ENCODE measurements at places on chromosomes 12 and 14.

GRCh38 chr12:64611341-64612284 is 1.3 kb downstream of the RASSF3 start:
- DNase-seq: no peak

- no peak for DNase-seq
These were observed 82.4 kb downstream of the CRADD start for GRCh38 chr12:93759512-93760081.

- DNase-seq: no peak
These were observed 354.6 kb downstream of the NRXN3 start for GRCh38 chr14:78524766-78525165.

DNA sequence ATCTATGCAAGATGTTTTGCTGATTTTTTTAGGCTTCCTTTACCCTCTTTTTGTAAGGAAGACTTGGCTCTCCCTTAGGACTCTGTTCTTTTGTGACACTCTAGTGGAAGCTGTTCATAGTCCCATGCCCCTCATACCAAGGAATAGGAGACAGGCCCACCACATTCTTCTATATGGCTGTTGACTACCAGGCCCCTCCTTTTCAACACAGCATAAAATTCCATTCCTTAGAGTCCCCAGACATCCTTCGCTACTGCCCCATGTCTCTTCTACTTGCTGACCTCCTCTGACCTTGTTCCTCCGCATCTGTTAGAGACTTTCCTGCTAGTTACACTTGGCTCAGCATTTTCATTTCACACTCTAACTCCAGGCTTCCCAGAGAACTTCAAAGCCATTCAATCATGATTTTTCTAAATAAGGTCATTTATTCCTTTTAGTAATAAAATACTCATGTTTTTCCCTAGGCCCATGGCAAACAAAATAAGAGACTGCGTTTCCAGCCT is 9.7 kb downstream of the PIK3C2G start:
- DNase-seq: no peak

- no peak for DNase-seq
These were observed 6.7 kb upstream of the SLC6A15 start for GRCh38 chr12:84919271-84919670.

GRCh38 chr12:116325336-116325664 is 47.8 kb upstream of the MED13L start:
- no peak for DNase-seq

DNA sequence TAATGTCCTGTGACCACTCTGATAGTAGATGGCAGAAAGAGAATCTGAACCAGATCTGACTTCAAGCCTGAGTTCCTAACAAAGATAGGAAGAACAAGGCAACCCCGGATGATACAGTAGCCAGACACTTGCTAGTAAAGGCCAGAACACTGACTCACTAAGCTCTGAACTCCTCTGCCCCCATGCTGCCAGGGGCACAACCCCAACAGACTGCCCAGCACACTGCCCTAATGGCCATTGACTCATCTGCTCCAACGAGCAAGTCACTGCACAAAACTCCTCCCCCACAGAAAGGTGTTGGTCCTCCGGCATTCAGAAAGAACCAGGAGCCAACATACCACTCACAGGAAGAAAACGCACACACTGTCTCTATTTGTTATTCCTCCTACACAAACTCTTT is 179.6 kb upstream of the NUDT4 start:
- no peak for DNase-seq

DNA sequence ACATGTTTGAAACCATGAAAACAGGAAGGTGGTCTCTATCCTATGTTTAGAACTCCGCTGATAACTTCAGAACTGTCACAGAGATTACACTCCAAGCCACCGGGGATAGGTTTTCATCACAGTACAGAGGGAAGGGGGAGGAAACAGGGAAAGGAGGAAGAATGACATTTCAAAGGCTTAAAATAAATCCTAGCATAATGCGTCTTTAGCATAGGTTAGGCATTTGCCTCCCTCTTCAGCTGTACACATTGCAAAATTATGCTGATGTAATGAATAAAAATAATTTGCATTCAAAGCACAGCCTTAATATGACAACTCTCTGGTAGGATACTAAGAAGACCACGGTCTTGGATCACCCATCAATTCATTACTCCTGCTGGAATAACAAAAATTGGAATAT is 54.3 kb upstream of the PYGL start:
- no peak for DNase-seq

- DNase-seq: no peak
These were observed 31.4 kb downstream of the VWF start for GRCh38 chr12:6092784-6093722.

- DNase-seq: no peak
These were observed 8.7 kb downstream of the SLC11A2 start for GRCh38 chr12:51017452-51017851.

- DNase-seq: no peak
These were observed 120.1 kb downstream of the SMOC1 start for GRCh38 chr14:69999261-69999674.

- no peak for DNase-seq
These were observed 114.3 kb downstream of the DIP2B start for GRCh38 chr12:50618864-50619609.

GRCh38 chr12:121801595-121802484 is 2.0 kb upstream of the SETD1B start:
- DNase-seq: no peak

GRCh38 chr14:103627073-103628025 is 1.7 kb upstream of the KLC1 start:
- DNase-seq: no peak

DNA sequence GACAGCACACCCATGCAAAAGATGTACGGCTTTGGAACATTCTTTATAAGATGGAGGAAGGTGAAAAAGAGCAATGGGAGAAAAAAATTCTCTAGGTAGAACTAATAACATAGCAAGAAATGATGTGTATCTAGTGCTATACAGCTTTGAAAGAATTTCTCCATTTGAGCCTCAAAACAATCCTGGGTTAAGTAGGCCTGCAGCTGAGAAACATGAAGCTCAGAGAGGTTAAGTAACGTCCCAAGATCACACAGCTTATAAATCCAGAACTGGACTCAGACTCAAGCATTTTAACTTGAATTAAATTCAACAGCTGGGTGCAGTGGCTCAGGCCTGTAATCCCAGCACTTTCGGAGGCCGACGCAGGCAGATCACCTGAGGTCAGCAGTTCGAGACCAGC is 32.9 kb downstream of the TTC7B start:
- DNase-seq: no peak

- no peak for DNase-seq
These were observed 12.1 kb upstream of the LRP6 start for GRCh38 chr12:12278899-12279298.

DNA sequence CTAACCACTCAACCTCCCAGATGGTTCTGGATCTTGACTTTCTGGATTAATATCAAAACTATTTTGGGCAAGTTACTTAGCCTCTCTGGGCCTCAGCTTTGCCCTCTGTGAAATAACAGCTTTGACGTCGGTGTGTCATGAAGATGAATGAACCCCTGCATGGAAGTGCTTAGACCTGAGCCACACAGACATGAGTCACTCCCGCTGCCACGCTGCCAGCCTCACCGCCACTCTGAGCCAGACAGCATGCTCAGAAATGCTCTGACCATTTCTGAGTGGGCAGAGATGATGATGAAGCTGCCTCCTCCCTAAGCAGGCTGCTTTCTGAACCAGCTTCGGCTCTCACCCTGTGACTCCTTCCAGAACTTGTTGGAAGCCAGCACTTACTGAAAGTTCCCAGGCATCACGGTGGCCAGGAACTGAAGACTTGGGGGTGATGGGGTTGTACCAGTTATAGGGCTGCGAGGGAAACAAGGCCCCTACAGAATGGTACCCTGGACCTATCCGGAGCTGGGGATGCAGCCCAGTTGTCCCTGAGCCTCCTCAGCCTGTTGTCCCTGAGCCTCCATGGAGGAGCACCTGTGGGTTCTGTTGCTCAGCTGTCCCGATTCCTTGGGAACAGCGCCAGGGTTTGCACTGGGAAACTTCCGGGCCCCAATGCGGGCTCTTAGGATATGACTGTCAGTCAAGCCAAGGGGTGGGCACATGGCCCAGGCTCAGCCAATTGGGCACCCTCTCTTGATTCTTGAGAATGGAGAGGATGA is 2.0 kb upstream of the CCDC197 start:
- DNase-seq: no peak

GRCh38 chr12:109421355-109422087 is 55.6 kb downstream of the KCTD10 start:
- no peak for DNase-seq

DNA sequence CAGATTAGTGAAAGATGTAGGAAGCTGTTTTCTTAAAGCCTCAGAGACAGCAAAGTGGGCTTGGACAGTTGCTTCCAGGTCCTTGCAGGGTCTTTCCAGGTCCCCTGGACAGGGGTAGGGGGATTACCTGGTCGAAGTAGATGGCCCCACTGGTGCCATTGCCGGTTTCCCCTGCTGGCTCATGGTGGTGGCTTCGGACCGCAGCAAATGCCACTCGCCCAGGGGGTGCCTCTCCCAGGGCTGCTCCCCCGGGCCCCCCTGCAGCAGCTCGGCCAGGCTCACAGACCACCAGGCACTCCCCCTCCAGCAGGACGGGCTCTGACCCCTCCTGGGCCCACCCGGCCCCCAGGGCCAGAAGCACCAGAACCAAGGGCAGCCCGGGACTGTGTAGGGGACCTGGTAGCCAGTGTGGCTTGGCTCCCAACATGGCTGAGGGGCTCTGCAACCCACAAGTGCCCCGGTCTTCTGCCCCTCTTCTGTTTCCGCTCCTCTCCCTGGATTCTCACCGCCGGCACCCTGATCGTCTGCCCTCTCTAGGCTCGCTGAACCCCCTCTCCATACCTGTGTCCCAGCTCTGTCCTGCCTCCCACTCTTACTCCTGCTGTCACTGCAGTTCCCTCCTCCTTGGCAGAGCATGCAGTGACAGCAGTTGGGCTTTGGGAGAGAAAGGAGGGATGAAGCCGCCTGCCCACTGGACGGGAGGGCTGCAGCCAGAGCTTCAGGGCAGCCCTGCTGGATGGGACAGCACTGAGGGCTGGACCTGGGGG is 657 bp downstream of the CBLN3 start:
- DNase-seq: peak; percentile 47

GRCh38 chr14:44505588-44505987 is 1.5 kb downstream of the FSCB start:
- DNase-seq: no peak

- no peak for DNase-seq
These were observed 16.0 kb downstream of the AMDHD1 start for GRCh38 chr12:95959107-95959506.

DNA sequence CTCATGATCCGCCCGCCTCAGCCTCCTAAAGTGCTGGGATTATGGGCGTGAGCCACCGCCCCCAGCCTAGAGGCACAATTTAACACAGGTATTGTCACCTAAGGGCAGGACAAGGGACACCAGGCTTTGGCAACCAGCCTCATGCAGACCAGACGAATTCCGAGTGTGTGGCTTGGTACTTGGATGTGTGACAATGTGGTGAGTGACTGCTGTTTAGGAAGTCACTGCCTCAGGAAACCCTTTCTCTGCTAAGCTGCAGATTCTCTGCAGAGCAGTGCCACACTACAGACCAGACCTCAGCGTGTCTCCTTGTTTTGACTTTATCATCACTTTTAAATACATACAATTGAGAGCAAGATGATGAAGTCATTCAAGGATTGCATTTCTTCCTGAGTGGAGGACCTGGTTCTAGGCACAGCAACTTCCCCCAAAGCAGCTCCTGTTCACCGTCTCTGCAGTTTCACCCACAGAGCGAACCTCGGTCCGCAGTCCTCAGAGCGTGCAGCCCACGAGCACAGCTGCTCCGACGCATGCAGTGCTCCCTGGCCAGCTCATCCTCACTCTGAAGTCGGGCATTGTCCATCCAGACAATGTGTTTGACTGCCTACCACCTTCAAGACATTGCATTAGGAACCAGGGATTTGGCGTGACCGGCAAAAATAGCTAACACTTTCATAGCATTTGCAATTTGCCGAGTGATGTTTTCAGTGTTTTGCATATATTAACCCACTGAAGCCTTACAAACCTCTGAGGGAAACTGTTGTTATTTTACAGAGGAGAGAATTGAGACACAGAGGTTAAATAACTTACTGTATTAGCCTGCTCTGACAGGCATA is 235.2 kb downstream of the CHST11 start:
- DNase-seq: no peak

DNA sequence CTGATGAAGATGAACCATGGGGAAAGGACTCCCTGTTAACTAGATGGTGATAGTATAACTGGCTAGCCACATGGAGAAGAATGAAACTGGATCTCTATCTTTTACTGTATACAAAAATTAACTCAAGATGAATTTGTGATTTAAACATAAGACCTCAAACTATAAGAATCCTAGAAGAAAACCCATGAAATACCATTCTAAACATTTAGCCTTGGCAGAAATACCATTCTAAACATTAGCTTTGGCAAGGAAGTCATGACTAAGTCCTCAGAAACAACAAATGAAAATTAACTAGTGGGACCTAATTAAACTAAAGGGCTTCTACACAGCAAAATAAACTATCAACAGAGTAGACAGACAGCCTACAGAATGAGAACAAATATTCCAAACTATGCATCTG is 28.4 kb upstream of the NOVA1 start:
- no peak for DNase-seq

- DNase-seq: peak; percentile 93
These were observed 572.5 kb downstream of the DIO2 start for GRCh38 chr14:79638672-79639266.

DNA sequence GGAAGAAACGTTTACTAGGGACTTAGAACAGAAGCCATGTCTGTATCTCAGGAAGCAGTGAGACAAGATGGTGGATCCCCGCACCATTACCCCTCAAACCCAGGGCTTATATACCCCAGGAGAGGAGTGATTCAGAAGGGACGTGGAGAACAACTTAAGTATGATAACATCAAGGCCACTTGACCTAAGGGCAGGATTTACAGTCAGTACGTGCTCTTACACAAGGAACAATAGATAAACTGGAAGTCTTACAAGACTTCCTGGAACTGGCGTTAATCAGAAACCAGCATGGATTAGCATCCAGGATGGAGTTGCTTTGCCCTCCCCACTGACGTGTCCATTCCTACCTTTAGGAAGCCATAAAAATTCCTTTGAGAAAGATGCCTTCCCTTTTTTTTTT is 8.6 kb upstream of the ETFBKMT start:
- DNase-seq: no peak

- DNase-seq: no peak
These were observed 12.9 kb downstream of the SPRYD3 start for GRCh38 chr12:53065975-53066931.

DNA sequence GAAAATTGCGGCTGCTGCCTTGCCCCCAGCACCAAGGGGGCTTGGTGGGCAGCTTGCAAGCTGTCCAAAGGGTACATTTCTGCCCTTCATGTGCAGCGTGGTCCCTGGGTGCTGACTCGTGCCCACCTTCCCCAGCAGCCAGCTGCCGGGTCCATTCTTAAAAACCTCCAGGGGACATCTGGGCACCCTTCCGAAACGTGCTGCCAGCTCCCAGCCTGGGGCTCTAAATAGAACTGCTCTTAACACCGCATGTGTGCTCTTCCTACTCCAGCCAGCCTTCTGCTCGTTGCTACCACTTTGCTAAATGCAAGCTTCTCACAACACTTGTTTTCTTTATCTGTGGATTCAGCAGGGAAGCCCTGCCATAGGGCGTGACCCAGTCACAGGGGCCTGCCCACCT is 66.0 kb downstream of the RIMBP2 start:
- no peak for DNase-seq

GRCh38 chr12:51811203-51812202 is 37.0 kb downstream of the FIGNL2 start:
- no peak for DNase-seq

GRCh38 chr12:50390316-50390741 is 6.1 kb downstream of the FAM186A start:
- DNase-seq: no peak

Data from cerebellar nuclear complex (tissue), 1 donor.